ENCODE measurements at places on chromosomes 12 and 14.

GRCh38 chr12:104462931-104463339 lies 6.2 kb downstream of the CHST11 start:
- no peak for DNase-seq

- DNase-seq = no peak
Measured at GRCh38 chr14:89293314-89293916, 123.6 kb downstream of the FOXN3 start.

DNA sequence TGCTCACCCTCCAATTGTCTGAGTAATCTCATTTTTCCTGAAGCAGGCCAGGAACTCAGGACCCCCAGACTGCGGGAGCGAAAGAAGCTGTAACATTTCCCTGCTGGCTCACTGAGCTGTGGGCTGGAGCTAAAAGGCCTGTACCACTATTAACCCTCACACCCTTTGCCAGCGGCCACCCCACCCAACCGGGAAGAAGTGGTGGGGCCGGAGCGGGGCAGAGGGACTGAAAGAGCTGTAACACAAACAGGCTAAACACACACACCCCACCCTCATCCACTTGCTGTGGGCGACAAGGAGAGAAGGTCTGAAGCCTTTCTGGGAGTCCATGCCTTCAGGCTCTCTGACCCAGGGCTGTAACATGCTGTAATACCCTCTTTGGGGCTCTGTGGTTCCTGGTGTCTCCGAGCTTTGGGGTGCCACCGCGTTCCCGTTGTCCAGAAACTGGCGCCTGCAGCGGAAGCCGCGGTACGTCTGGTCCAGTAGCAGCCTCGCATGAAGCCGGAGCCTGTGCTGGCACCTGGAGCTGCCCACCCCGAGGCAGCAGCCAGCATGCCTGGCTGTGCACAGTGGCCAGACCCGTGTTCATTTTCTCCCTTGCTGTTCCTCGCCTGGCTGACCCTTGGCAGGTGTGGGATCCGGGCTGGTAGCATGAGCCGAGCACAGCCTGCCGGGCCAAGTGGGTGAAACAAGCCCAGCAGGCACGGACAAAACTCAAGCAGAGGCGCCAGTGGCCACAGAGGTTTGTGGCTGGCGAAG lies 345.5 kb upstream of the MGAT4C start:
- DNase-seq = no peak

DNA sequence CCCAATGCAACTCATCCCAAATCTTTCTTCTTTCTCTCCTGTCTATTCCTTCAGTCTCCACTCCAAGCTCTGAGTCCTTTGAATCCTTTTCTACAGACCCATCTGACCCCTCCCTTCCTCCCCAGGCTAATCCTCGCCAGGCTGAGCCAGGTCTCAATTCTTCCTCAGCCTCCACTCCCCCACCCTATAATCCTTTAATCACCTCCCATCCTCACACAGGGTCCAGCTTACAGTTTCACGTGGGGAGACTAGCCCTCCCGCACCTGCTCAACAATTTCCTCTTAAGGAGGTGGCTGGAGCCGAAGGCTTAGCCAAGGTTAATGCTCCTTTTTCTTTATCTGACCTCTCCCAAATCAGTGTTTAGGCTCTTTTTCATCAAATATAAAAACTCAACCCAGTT lies 63.8 kb downstream of the MOK start:
- no peak for DNase-seq

GRCh38 chr14:59195912-59196311 lies 7.4 kb downstream of the DAAM1 start:
- DNase-seq = no peak

DNA sequence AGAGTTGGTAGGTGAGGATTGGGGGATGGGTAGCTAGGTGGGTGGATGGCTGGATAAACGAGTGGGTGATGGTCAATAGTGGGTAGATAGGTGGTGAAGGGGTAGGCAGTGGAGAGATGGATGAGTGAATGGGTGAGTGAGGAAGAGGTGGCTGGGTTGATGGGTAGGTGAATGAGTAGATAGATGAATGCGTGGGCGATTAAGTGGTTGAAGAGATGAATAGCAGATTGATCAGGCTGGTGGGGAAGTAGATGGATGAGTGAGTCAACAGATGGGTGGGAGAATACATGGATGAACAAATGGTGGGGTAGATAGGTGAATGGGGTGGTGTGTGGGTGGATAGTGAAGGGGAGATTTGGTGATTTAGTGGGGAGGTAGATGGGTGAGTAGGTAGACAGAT lies 51.1 kb downstream of the SYNE3 start:
- no peak for DNase-seq

DNA sequence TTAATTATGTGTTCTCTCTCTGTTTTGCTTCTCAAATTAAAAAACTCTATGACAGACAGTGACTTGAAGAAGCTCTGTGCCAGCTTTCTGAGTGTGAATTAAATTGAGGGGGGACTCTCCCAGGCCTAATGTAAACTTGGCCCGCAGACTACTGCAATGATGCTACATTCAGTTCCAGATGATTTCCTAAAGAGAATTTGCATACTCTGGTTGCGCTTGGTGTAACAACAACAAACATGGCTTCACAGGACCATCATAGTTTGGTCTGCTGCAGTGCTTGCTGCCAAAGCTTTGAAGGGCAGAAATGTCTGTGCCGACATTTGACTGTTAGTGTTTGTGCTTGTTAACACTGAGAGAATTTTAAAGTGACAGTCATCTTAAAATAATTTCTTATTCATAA lies 25.0 kb downstream of the CFAP54 start:
- no peak for DNase-seq

- DNase-seq = no peak
Measured at GRCh38 chr14:52494444-52494843, 57.9 kb downstream of the TXNDC16 start.

DNA sequence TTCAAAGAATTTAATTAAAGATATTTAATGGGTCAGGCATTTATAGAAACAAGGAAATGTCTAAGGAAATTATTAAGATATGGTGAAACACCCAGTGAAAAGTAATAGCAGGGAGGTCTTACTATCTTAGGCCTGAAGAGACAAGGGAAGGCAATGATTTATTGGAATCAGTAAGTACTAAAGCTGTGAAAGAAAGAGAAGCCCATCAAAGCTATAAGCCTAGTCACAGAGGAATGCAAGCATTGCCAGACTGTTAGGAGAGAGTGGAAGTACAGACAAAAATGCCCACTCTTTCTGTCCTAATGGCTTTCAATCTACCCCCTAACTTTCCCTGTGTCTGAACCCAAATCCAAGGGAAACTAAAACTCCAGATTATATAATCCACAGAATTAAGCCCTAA lies 69.2 kb upstream of the PIK3C2G start:
- no peak for DNase-seq

DNA sequence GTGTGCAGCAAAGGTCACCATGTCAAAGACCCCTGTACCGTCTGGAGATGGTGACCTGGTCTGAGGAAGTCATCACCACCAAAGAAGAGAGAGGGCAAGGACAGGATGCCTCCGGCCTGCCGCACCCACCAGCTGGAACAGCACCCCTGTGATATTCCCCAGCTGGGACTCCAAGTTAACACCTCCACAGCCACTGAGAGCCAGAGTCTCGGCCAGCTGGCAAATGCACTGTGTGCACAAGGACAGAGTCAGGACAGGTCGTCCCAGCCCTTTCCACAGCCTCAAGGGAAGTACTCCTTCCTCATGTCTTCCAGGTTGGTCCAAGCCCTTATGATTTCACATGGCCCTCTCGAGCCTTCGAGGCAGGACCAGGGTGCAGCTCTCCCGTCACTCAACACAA lies 19.3 kb upstream of the FKBP4 start:
- DNase-seq = no peak

DNA sequence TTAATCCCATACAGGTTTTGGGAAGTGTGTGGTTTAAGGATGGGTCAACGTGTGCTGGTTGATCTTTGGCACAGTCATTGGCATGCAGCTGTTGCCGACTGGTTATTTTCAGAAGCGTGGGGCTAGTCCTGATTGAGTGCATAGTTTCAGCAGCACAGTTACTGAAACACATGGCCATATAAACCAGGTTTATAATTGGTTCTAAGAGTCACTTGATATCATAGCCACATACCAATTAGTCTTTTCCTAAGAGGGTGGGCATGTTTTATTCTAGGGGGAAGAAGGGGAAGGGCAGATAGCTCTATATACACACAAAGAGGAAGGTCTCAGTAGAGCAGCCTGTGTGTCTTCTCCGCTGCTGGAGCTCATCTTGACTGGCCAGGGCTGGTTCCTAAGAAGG lies 11.0 kb upstream of the RPS6KL1 start:
- no peak for DNase-seq

DNA sequence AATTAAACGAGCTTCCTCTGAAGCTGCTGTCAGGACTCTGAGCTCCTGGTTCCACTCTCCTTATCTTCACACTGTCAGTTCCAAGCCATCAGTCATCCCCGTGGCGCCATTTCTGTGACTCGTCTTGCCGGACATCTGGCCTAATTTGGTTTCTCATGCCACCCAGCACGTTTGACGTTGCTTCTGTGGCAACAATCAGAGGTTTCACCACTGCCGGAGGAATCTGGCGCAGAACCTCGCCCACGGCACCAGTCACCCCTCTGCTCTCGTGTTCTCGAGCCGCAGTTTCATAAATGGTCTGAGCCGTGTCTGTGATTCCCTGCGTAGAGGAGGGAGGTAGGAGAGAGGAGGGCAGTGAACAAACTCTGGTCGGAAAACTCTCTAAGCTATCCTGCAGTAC lies 29.7 kb downstream of the BDKRB1 start:
- no peak for DNase-seq

- DNase-seq = no peak
Measured at GRCh38 chr12:11870041-11870451, 200.7 kb upstream of the BCL2L14 start.

DNA sequence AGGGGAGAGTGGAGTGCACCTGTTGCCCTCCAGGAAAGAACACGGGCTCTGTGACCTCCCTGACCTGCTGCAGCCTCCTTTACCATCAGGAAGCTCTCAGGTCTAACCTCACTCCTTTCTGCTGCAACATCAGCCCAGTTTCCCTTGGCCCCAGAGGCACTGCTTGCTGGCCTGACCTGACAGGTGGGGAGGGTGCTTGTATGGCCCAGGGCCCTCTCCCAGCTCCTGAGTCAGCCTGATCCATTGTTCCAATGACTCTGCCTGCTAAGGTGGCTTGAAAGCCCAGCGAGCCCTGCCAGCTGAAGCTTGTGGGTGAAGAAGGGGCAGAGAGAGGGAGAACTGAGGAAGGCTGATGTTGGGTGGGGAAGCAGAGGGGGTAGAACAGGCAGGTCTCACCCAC lies 13.2 kb upstream of the KRT78 start:
- no peak for DNase-seq

GRCh38 chr12:6962285-6963015 lies 8.0 kb downstream of the PHB2 start:
- DNase-seq = peak; percentile 86

DNA sequence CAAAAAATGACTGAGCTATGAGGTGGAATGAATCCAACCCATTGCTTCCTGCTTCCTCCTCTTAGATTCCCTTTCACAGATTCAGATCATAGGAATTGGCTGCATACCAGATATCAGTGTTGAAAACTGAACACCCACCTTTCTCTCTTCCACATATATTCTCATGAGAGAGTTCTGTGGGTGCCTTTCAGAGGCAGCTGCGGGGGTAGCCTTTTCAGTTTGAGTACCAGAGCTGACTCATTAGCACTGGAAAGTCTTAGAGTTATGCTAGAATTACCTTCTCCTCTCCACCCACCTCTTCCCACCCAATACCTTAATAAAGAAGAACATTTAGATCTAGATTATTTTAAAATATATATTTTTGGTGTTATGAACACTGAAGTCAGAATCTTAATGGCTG lies 495.4 kb upstream of the SEL1L start:
- DNase-seq = no peak

- no peak for DNase-seq
Measured at GRCh38 chr12:94228488-94228907, 80.1 kb downstream of the PLXNC1 start.

DNA sequence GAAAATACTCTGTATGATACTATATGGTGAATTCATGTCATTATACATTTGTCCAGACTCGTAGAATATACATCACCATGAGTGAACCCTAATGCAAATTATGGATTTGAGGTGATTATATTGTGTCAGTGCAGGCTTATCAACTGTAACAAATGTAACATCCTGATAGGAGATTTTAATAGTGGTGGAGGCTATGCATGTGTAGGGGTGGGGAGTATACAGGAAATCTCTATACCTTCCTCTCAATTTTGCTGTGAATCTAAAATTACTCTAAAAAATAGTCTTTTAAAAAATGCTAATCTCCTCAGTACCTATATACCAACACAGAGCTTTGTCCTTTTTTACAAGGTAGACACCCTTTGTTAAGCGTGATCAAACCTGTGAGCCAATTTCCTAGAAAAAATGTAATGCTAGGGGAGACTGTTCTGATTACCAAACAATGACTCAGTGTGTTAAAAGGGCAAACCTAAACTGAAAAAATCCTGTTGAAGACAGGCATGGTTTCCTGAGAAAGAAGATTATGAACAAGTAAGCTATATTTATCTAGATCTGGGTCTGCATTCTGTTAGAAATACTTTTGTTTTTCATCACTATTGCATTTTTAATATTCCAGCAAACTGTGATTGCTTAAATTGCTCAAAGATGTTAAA lies 170.9 kb downstream of the DUSP6 start:
- DNase-seq = no peak

DNA sequence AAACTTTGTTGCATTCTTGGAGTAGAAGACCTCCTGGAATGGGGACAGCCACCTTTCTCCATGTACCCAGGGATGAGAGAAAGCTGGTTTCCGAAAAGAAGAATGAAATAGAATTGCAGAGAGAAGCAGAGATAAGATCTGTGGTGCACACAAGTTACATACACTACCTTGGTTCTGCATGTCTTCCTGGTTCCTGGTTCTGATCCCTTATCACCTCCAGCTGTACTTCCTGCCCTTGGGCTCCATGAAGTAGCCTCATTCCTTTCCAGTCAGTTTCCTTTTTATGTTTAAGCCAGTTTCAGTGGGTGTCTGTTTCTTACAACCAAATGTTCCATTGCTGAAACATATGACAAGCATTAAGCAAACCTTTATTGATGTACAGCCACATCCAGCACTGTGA lies 69.3 kb downstream of the FBXW8 start:
- DNase-seq = no peak

DNA sequence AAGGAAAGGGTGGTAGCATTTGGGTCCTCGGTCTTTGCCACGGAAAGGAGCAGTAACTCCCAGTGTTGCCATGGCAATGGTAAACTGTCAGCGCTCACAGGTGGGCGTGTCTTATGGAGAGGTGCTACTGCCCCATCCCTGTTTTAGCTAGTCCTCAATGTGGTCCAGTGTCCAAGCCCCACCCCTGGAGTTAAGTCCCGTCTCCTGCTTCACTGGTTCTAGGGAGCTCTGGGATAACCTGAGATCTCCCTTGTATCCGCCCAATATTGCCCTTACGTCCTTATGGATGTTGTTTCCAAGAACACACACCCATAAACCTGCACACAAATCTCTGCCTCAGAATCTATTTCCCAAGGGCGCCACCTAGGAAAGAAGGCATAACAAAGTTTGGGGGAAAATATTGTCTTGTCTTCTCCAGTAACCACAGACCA lies 64.2 kb downstream of the SPRING1 start:
- no peak for DNase-seq

- DNase-seq = no peak
Measured at GRCh38 chr14:36515105-36515593, 4.9 kb downstream of the NKX2-1 start.

DNA sequence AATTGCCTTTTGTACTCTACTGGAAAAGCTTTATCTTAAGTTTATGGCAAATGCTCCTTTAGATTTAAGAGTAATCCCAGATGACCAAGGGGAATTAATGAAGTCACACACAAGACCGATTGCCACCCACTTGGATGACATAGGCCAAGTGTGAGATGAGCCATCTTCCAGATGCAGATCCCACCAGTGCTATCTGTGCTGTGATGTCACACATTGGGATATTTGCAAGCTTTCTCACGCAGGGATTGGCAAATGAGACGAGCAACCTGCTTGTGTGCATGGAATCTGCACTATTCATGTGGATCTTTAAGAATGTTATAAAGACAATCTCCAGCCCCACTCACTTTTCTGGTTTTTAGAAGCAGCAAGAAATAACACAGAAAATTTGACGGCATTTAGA lies 602.1 kb upstream of the TMEM132C start:
- DNase-seq = no peak

Measured in ureter (tissue), 1 donor.